Occipital lobe (tissue), 3 donors: ENCODE measurements at places on chromosomes 5 and 9. TPM values are rescaled to one million over a fixed set of nuclear protein-coding genes. Genes with fewer than 3 reads are reported as not detected.

The PCDHGA10 gene
- total RNA-seq = 12.0 TPM

The LTC4S gene
- total RNA-seq = 1.7 TPM

The PCDHB10 gene
- total RNA-seq = 13.1 TPM

The ALDOB gene
- total RNA-seq = 0.16 TPM

The SPINK7 gene
- total RNA-seq = not detected

The PCDH1 gene
- total RNA-seq = 27.0 TPM

The CD274 gene
- 0.62 TPM for total RNA-seq

The PCDHGB7 gene
- total RNA-seq = 15.6 TPM

The BARHL1 gene
- total RNA-seq = not detected

The BTNL3 gene
- total RNA-seq = not detected

The CYLC2 gene
- not detected for total RNA-seq

The RASEF gene
- total RNA-seq = 0.31 TPM

The SLC36A3 gene
- total RNA-seq = not detected

The HDHD3 gene
- 5.6 TPM for total RNA-seq

The SLC30A5 gene
- 63.6 TPM for total RNA-seq

The AJM1 gene
- total RNA-seq = 0.94 TPM

The FBLL1 gene
- total RNA-seq = 54.9 TPM

The LIX1 gene
- 8.3 TPM for total RNA-seq

The C9orf85 gene
- total RNA-seq = 14.2 TPM

The FAM81B gene
- total RNA-seq = 0.62 TPM

The FGF1 gene
- total RNA-seq = 6.9 TPM

The ADAMTS2 gene
- total RNA-seq = 0.78 TPM

The BTNL8 gene
- total RNA-seq = not detected

The KCNV2 gene
- total RNA-seq = not detected

The ACOT12 gene
- 2.8 TPM for total RNA-seq

The NOXA1 gene
- 2.0 TPM for total RNA-seq

The C5orf22 gene
- 29.3 TPM for total RNA-seq

The PRLR gene
- 3.3 TPM for total RNA-seq

The ZNF169 gene
- total RNA-seq = 10.0 TPM

The SLC45A2 gene
- total RNA-seq = 0.16 TPM

The NR2F1 gene
- 121 TPM for total RNA-seq

The CKMT2 gene
- 1.2 TPM for total RNA-seq

The LRRC19 gene
- total RNA-seq = not detected

The FOXD4L5 gene
- total RNA-seq = 0.47 TPM

The SPATA31D4 gene
- not detected for total RNA-seq

The OMD gene
- total RNA-seq = 2.5 TPM

The SPINK13 gene
- not detected for total RNA-seq

The F12 gene
- total RNA-seq = 3.9 TPM

The PPP3R2 gene
- not detected for total RNA-seq

The FOXD1 gene
- total RNA-seq = 0.94 TPM

The SCGB3A1 gene
- total RNA-seq = not detected

The KIAA1191 gene
- total RNA-seq = 97.3 TPM
